Activated T-helper 17 cell treated with anti-CD3 and anti-CD28 coated beads, Interleukin-2, amount 50 U/mL, for 72 hours (primary cell): ENCODE measurements at places on chromosomes 5 and 9. TPM values are rescaled to one million over a fixed set of nuclear protein-coding genes. Genes with fewer than 3 reads are reported as not detected.

The ZNF454 gene
- not detected for total RNA-seq

GRCh38 chr5:136382071-136382470, 16.7 kb upstream of the TRPC7 start:
- no peak for ATAC-seq

GRCh38 chr9:99237356-99237755, 15.3 kb downstream of the SEC61B start:
- no peak for ATAC-seq

The LURAP1L gene
- total RNA-seq: not detected

The ACOT12 gene
- total RNA-seq: not detected

DNA sequence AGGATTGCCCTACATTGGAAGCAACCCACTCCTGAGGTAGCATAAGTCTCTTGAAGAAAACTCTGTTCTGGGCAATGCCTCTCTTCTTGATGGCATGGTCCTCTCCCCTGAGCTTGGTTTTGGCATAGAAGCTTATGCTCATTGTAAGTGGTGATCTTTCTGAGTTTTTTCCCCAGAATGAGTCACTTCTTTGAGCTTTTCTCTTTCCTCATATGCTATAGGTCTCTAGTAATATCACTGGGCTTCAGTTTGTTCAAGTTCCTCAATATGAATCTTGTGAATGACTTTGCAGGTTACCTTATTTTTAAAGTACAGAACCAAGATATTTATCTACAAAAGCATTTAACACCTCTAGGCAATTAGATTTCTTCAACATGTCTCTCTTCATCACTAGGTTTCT, 76.5 kb upstream of the ATG10 start:
- no peak for ATAC-seq

DNA sequence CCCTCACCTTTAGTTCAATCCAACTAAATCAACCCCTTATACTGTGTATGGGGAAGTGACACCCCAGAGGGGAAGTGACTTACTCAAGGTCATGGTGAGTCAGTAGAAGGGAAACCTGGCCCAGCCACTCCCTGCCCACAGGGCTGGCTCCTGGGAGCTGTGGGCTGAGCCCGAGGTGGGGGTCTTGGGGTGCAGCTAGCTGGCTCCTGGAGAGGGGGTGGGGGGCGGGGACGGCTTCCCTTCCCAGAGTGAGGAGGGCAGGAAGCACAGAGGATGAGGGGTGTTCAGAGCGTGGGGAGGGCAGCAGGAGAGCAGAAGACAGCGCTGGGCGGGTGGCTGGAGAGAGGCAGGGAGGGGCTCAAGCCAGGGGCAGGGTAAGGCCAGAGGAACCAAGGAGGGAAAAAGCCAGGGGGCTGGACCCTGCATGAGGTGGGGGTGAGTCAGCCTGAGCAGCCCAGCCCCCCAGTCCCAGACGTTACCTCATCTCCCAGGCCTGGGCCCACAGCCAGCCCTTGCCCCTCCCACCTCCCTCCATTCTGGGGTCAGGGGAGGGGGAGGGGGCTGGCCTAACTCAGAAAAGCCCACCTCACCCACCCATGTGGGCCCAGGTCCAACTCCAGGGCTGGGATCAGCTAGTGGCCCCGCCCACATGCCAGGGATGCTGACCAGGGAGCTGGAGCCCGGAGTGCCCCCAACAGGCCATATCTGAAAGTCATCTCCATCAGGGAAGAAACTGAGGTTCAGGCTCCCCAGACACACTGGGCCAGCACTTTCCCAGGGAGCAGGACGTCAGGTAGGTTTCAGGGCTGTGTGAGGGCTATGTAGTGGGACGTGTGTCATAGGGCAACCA, 2.8 kb downstream of the PDLIM7 start:
- ATAC-seq: peak; percentile 59

The SLC1A1 gene
- total RNA-seq: not detected

DNA sequence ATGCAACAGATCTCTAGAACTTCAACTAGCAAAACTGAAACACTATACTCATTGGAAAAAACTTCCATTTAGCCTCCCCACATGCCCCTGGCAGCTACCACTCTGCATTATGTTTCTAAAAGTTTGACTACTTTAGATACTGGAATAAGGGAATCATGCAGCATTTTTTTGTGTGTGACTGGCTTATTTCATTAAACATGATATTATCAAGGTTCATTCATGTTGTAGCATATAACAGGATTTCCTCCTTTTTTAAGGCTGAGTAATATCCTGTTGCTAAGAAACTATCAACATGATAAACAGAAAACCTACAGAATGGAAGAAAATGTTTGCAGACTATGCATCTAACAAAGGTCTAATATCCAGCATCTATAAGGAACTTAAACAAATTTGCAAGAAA, 597.9 kb downstream of the DMRTA1 start:
- ATAC-seq: no peak

The PRR16 gene
- total RNA-seq: not detected

The PDE8B gene
- total RNA-seq: not detected

GRCh38 chr9:93236541-93237206, 52.7 kb downstream of the WNK2 start:
- no peak for ATAC-seq

DNA sequence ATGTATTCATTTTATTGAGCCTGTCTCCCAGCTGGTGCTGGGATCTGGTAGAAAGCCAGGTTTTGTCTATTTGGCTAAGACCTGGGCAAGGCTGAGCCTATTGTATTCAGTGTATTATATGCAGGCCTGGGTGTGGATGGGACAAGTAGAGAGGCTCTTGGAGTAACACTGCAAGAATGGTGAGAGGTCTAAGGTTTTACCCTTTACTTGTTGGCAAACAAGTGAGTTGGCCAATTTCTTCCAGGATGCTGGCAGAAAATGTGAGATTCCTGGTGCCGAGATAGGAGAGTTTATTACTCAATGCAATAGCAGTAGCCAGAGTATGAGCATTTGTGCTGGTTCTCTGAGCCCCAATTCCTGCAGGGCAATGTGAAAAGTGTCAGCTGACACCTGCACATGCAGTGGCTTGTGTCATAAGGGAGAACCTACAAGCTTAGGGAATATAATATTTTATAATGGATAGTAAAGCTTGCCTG, 141.7 kb upstream of the PRLR start:
- ATAC-seq: no peak

DNA sequence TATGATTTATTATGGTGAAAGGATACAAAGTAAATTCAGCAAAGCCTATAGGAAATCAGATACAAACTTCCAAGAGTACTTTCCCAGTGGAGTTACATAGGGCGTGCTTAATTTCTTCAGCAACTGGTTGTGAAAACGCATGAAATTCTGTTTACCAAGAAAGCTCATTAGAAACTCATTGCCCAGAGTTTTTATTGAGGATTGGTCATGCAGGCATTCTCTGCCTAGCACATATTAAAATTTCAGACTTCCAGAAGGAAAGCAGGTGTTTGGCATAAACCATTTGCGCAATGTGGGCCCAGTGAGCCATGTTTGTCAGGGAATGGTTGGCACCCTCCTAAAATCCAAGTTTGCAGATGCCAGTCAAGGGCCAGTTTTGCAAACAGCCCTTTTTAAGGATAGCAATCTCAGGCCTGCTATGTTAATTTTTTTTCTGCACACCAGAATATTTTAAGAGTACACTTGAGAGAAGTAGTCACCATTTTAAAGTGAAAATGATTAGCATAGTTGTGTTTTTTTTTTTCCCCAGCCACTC, 311.1 kb upstream of the CHD1 start:
- no peak for ATAC-seq

DNA sequence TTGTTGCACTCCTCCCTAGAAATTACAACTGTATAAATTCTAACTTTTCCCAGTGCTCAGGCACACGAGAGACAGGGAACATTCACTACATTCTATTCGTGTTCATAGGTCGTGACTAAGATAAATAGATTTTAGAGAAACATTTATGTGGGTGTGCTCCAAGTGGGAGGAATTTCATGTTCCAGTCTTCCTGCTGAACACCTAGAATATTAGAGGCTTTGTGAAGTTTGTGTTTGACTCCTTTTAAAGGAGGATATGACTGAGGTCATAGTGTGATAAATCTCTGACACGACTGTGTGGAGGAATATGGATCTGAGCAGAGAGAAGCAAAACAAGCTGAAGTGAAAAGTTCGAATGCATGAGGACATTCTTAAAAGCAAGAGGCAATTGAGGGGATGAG, 355.3 kb downstream of the ZSWIM6 start:
- no peak for ATAC-seq

DNA sequence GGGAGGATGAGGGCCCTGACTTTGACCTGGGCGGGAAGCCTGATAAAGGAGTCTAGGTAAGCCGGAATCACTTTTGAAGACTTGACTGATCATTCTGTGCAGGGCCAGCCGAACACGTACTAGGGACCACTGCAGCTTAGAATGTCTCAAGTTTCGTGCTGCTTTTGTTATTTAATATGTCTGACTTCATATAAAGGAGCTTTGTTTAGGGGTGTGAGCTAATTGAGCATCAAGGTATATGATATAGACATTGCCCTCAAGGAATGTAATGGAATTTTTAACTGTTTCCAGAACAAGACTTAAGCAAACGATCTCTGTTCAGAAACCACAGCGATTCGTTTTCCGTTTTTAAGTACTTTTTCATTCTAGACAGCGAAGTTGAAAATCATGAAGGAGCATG, 173.0 kb downstream of the SEMA6A start:
- ATAC-seq: no peak

The UCK1 gene
- total RNA-seq: 23.7 TPM

The CORO2A gene
- total RNA-seq: 9.9 TPM

GRCh38 chr5:100595812-100596173, 60.6 kb downstream of the FAM174A start:
- ATAC-seq: no peak

DNA sequence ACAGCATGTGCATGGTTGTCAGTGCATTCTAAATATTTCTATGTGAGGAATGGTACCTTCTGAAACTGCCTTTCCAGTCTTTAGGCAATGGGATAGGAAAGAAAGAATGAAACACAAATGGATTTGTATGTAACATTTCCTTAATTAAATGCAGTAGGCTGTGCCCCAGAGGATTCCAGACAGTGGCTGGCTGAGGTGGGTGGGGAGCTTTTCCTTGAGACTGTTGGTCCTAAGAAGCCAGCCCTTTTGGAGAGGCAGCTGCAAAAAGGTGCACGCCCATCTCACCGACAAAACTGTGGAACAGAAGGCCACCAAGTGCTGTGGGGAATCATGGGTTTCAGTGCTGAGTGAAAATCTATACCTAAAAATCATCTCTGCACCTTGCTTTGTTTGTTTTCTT, 6.8 kb upstream of the CKMT2 start:
- ATAC-seq: no peak

The SMC2 gene
- 68.3 TPM for total RNA-seq

GRCh38 chr9:112789473-112789872, 38.9 kb downstream of the SNX30 start:
- no peak for ATAC-seq

The FCN1 gene
- not detected for total RNA-seq

GRCh38 chr5:109961751-109962150, 272.0 kb downstream of the MAN2A1 start:
- ATAC-seq: no peak

The F2RL2 gene
- not detected for total RNA-seq

The CXXC5 gene
- total RNA-seq: 2.7 TPM
